Aorta (tissue), 5 donors: ENCODE measurements at places on chromosomes 6 and 20.

GRCh38 chr6:44630125-44631028 is 242.9 kb downstream of the CDC5L start:
- no peak overlapping the region for H3K27ac ChIP-seq
- no peak overlapping the region for H3K4me3 ChIP-seq
- no peaks in the 10 kb centered on the region for H3K4me1 ChIP-seq
- H3K36me3 ChIP-seq: no peaks in the 10 kb centered on the region
- peaks cover 2% of the 10 kb centered on the region for H3K27me3 ChIP-seq

- no peak overlapping the region for H3K4me3 ChIP-seq
- no peaks in the 10 kb centered on the region for H3K36me3 ChIP-seq
- no peak overlapping the region for H3K27ac ChIP-seq
- no peak for DNase-seq
Observed at GRCh38 chr6:104613416-104614001, 246.2 kb downstream of the HACE1 start.

GRCh38 chr6:152642578-152643375 is 5.6 kb upstream of the SYNE1 start:
- no peaks in the 10 kb centered on the region for H3K36me3 ChIP-seq
- H3K27ac ChIP-seq: no peak overlapping the region
- H3K27me3 ChIP-seq: no peaks in the 10 kb centered on the region
- no peaks in the 10 kb centered on the region for H3K4me1 ChIP-seq

DNA sequence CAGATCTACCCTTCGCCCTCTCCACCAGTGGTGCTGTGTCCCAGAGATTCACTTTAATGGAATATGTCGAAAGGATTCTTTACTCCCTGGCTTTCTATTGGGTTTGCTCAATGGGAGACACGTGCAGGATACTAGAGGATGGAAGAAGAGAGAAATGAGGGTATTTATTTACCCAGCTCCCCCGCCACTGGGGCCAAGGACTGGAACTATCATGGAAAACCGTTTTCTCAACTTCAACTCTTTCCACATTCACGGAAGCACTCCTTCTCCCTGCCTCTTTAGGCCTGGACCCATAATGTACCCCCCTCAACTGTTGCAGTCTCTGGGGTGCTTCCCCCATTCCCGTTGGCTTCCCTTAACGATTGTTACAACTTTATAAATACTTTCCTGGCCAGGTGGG is 26.6 kb upstream of the RALY start:
- DNase-seq: no peak
- no peak overlapping the region for H3K4me3 ChIP-seq
- H3K27ac ChIP-seq: no peak overlapping the region
- H3K36me3 ChIP-seq: no peaks in the 10 kb centered on the region
- H3K27me3 ChIP-seq: no peaks in the 10 kb centered on the region

DNA sequence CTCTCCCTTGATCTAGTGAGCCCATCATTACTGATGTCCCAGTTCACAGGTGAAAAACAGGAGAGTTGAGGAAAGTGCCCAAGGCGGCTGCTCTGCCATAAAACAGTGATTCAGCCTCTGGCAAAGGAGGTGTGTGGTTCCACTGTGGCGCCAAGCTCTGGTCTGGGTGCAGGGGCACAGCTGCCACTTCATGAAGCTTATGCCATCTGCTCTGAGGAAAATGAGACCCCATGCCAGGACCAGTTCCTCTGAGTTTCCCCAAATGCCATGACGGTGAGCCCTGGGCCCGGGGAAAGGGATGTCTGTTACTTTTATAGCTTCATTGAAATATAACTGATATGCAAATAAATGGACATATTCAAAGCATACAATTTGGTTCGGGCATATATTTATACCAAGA is 33.7 kb upstream of the ZBP1 start:
- peaks cover 5% of the 10 kb centered on the region for H3K36me3 ChIP-seq
- no peak overlapping the region for H3K27ac ChIP-seq
- no peaks in the 10 kb centered on the region for H3K4me1 ChIP-seq
- H3K4me3 ChIP-seq: no peak overlapping the region
- no peaks in the 10 kb centered on the region for H3K27me3 ChIP-seq

GRCh38 chr20:5003626-5004025 is 2.3 kb upstream of the SLC23A2 start:
- H3K4me3 ChIP-seq: no peak overlapping the region
- no peaks in the 10 kb centered on the region for H3K27me3 ChIP-seq
- DNase-seq: no peak
- no peak overlapping the region for H3K27ac ChIP-seq
- no peaks in the 10 kb centered on the region for H3K4me1 ChIP-seq

GRCh38 chr6:53837865-53838769 is 43.3 kb downstream of the LRRC1 start:
- H3K4me3 ChIP-seq: no peak overlapping the region
- no peaks in the 10 kb centered on the region for H3K36me3 ChIP-seq
- DNase-seq: no peak

- no peak overlapping the region for H3K27ac ChIP-seq
- DNase-seq: no peak
- H3K4me1 ChIP-seq: no peaks in the 10 kb centered on the region
Observed at GRCh38 chr20:46694484-46694883, 5.2 kb upstream of the TP53RK start.

DNA sequence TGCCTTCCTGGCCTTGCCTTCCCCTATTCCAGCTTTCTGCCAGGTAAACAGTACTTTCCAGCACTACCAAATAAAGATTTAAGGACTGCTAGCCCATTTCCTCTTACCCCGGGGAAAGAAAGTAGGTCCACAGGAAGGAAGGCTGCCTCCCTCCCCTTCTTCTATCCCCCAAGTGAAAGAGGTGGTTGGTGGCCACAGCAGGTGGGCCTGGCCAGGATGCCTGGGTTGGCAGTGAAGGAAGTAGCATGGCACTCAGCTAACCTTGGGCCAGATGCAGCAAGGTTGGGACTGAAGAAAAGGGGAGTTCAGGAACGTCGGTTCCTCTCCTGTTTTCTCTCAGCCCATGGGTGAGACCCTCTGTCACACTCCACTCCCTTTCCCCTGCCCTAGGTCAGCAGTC is 8.9 kb downstream of the NFKBIL1 start:
- DNase-seq: no peak
- H3K27me3 ChIP-seq: no peaks in the 10 kb centered on the region

DNA sequence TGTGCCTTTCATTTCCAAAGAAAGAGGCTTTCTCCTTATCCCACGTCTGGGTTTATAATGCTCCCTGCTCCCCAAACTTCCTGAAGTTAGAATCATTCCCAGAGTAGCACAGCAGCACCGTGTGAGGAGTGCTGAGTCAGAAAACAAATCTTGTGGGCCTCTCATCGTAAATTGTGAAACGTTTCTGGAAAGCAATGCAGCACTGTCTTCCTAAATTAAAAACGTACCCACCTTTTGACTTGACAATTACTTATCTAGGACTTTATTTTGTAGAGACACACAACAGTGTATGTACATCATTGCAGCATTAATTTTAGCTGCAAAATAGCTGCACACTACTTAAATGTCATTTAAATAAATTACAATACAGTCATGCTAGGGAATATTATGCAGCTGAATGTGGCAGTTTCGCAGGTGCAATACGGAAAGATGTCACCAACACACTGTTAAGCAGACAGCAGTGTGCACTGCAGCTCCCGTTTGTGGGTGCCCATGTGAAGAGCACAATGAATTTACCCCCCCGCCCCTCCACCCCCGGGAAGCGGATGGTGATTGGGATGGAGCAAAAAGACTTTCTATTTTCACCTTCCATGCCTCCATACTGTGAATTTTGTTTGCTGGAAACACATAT is 30.8 kb downstream of the RRBP1 start:
- peaks cover 2% of the 10 kb centered on the region for H3K36me3 ChIP-seq
- peak; percentile 50 for DNase-seq
- no peaks in the 10 kb centered on the region for H3K4me1 ChIP-seq
- H3K27ac ChIP-seq: no peak overlapping the region

DNA sequence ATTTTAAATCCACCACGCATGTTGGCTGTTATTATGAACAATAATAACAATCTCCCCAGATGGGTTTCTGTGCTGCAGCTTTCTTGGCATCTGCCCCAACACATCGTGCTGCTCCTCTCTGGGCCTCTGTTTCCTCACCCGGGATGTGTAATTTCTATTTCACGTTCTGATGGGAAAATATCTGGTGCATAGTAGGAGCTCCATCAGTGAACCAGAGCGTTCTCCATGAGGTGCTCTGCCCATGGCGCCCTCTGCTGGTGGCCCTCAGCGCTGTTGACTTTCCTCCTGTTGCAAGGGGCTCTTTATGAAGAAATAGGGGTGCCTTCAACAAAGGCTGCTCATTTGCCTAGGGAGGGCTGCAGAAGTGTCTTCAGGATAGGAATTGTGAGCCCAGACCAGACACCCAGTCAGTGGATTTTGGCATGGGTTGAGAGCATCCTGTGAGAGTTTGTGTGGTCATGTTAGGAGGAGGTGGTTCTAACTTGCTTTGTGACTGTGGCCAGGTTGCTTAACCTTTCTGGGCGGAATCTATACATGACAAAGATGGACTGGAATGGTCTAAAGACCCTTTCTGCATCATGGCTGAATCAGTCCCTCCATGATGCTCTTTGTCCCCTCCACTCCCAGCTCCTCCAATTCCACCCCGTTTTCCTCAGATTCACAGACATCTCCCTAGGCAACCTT is 8.1 kb downstream of the SCRT2 start:
- no peak overlapping the region for H3K27ac ChIP-seq
- no peak overlapping the region for H3K4me3 ChIP-seq
- no peaks in the 10 kb centered on the region for H3K27me3 ChIP-seq
- no peaks in the 10 kb centered on the region for H3K4me1 ChIP-seq

GRCh38 chr6:53440336-53440945 is 91.7 kb upstream of the ELOVL5 start:
- no peaks in the 10 kb centered on the region for H3K27me3 ChIP-seq

DNA sequence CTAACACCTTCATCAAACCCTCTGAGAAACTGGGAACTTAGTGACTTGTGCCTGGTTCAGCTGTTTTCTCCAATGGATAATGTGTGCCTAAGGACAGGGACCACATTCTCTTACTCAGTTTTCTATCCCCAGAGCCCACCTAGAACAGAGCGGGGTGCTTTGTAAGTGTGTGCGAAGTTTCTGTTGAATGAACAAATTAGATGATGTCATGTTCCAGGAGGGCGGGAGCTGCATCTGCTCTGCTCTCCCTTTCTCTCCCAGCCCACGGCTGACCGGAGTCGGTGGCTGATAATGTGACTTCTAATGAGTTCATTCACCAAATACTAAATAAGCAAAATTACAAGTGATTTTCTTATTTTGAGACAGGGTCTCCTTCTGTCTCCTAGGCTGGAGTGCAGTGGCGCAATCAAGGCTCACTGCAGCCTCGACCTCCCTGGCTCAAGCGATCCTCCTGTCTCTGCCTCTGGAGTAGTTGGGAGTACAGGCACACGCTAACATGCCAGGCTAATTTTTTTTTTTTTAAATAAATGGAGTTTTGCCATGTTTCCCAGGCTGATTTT is 60.7 kb upstream of the FNDC1 start:
- H3K4me1 ChIP-seq: no peaks in the 10 kb centered on the region
- no peak overlapping the region for H3K4me3 ChIP-seq
- DNase-seq: no peak
- no peaks in the 10 kb centered on the region for H3K36me3 ChIP-seq
- no peak overlapping the region for H3K27ac ChIP-seq

DNA sequence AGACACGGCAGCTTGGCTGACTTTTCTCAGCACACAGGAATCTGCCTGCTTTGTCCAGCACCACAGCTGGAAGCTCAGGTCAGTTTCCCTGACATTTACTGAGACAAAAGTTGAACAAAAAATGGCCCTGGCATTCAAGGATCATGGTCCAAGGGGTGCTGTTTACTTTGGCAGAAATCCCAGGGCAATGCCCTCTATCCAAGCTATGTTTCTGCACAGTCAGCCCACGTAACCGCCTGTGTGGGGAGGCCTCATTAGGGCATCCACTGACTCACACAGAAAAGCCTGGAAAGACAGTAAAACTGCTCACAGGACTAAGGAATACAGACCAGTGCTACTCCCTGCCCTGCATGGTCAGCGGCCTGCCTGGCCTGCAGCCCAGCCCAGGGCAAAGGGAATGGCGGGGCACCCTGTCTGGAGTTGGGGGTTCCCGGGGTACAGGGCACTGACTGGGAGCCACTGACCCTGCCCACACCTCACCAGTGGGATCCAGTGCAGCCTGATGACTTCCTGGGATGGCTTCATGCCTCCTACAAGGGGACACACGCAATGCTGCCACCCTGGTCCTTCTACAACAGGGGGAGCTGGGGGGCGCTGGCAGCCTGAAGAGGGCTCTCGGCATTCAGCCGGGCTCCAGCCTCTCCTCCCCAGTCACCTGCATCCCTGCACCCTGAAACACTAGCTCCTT is 77.1 kb downstream of the NINL start:
- H3K27me3 ChIP-seq: no peaks in the 10 kb centered on the region
- peaks cover 3% of the 10 kb centered on the region for H3K36me3 ChIP-seq
- no peaks in the 10 kb centered on the region for H3K4me1 ChIP-seq
- H3K4me3 ChIP-seq: no peak overlapping the region
- H3K27ac ChIP-seq: no peak overlapping the region

DNA sequence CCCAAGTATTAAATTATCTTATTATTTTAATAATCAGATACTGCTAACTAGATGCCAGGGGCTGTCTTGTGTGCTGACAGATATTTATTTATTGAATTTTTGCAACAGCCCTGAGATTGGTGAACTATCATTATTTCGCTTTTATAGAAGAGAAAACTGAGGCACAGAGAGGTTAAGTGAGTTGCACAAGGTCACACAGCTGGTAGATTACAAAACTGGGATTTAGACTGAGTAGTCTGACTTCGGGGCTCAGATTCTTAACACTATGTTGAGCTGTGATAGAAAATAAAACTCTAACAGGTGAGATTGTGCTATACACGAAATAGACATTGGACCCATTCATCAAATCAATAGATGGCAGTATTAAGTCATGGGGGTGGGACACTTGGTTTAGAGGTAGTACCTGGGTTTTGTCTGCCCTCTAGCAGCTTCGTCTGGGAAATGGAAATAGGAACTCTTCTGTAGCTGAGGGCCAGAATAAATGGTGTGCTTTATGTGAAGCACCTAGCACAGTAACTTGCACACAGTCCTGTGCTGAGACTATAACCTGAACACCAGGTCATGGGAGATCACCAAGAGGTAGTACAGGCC is 113.4 kb downstream of the B3GAT2 start:
- H3K4me1 ChIP-seq: no peaks in the 10 kb centered on the region
- DNase-seq: no peak
- H3K27ac ChIP-seq: no peak overlapping the region
- no peak overlapping the region for H3K4me3 ChIP-seq
- peaks cover 1% of the 10 kb centered on the region for H3K36me3 ChIP-seq
- H3K27me3 ChIP-seq: no peaks in the 10 kb centered on the region

DNA sequence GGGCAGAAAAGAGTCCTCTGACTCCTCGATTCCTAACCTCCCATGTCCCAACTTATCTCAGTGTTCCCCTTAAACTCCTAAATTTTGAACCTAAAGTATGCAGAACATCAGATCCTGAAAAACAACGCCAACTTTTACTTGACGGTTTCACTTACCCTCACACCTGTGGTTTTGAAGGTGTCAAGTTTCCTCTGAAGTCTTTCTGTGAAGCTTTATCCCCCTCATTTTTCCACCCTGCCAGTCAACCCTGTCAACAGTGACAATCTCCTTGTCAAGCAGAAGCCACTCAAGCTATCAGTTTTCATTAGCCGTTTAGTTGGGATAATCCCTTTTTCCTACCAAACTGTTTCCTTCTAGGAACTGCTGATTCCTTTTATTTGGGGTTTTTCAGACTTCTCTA is 245.4 kb upstream of the PREP start:
- H3K36me3 ChIP-seq: no peaks in the 10 kb centered on the region
- DNase-seq: no peak
- no peak overlapping the region for H3K27ac ChIP-seq
- H3K4me3 ChIP-seq: no peak overlapping the region
- no peaks in the 10 kb centered on the region for H3K4me1 ChIP-seq
- no peaks in the 10 kb centered on the region for H3K27me3 ChIP-seq

GRCh38 chr6:67811239-67812037 is 823.6 kb upstream of the ADGRB3 start:
- DNase-seq: no peak
- no peaks in the 10 kb centered on the region for H3K4me1 ChIP-seq
- no peak overlapping the region for H3K27ac ChIP-seq
